Stomach (tissue), 19 donors: ENCODE measurements at places on chromosomes 7 and 10. TPM values are rescaled to one million over a fixed set of nuclear protein-coding genes. Genes with fewer than 3 reads are reported as not detected.

GRCh38 chr10:90403211-90404000 is 454.4 kb downstream of the HTR7 start:
- no peak overlapping the region for H3K4me3 ChIP-seq
- H3K27ac ChIP-seq = no peak overlapping the region
- peak; percentile 21 for DNase-seq
- H3K36me3 ChIP-seq = no peaks in the 10 kb centered on the region
- H3K4me1 ChIP-seq = no peaks in the 10 kb centered on the region

- no peak overlapping the region for H3K4me3 ChIP-seq
- peaks cover 66% of the 10 kb centered on the region for H3K4me1 ChIP-seq
- DNase-seq = peak; percentile 40
- peaks cover 6% of the 10 kb centered on the region for H3K36me3 ChIP-seq
- no peaks in the 10 kb centered on the region for H3K27me3 ChIP-seq
These were observed 7.5 kb downstream of the SAR1A start for GRCh38 chr10:70162892-70163201.

GRCh38 chr10:11257440-11258090 is 239.9 kb downstream of the CELF2 start:
- no peak overlapping the region for H3K4me3 ChIP-seq
- no peak for DNase-seq
- no peaks in the 10 kb centered on the region for H3K27me3 ChIP-seq
- H3K4me1 ChIP-seq = no peaks in the 10 kb centered on the region

DNA sequence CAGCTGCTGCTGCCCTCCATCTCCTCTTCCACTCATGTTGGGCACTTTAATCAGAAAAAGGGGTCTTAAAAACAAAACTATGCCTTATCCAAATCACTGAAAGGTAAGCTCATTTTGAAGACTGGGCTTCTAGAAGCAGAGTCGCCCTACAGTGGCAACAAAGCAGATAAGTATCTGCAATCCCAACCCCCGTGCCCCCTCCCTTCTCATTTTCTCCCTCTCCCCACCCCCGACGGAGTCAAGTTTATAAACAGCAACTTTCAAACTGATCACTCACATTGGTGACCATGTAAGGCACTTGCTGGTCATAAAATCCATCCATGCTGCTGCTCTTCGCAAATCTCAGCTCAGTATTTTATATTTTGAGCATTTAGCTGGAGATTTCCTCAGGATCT is 738 bp downstream of the ETV1 start:
- H3K4me1 ChIP-seq = peaks cover 17% of the 10 kb centered on the region
- DNase-seq = no peak
- H3K4me3 ChIP-seq = peak overlapping the region; percentile 58
- H3K36me3 ChIP-seq = no peaks in the 10 kb centered on the region

GRCh38 chr10:4344492-4344994 is 481.5 kb upstream of the AKR1E2 start:
- no peaks in the 10 kb centered on the region for H3K36me3 ChIP-seq
- peak overlapping the region; percentile 68 for H3K27ac ChIP-seq
- no peak overlapping the region for H3K4me3 ChIP-seq
- H3K27me3 ChIP-seq = no peaks in the 10 kb centered on the region

GRCh38 chr10:71888248-71888622 is 37.2 kb upstream of the PSAP start:
- H3K27ac ChIP-seq = peak overlapping the region; percentile 85
- peaks cover 37% of the 10 kb centered on the region for H3K4me1 ChIP-seq
- H3K27me3 ChIP-seq = no peaks in the 10 kb centered on the region
- no peaks in the 10 kb centered on the region for H3K36me3 ChIP-seq

DNA sequence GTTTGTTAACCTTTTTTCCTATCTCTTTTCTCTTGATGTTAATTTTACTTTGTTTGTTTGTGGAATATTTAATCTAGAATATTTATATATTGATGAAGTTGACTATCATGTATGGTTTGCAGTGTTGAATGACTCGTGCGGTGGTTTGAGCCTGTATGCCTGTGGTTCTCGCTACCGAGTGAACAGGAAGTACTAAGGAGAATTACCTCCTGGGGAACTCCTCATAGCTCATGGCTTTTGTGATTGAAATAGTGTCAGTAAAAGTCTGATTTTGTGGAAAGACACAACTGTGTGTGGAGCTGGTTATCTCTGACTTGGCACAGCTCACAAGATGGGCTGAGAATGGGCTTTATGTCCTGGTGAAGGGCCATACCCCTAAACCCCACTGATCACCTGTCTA is 498.6 kb downstream of the GLRX3 start:
- no peak for DNase-seq
- no peak overlapping the region for H3K27ac ChIP-seq
- H3K4me1 ChIP-seq = no peaks in the 10 kb centered on the region
- no peaks in the 10 kb centered on the region for H3K36me3 ChIP-seq

DNA sequence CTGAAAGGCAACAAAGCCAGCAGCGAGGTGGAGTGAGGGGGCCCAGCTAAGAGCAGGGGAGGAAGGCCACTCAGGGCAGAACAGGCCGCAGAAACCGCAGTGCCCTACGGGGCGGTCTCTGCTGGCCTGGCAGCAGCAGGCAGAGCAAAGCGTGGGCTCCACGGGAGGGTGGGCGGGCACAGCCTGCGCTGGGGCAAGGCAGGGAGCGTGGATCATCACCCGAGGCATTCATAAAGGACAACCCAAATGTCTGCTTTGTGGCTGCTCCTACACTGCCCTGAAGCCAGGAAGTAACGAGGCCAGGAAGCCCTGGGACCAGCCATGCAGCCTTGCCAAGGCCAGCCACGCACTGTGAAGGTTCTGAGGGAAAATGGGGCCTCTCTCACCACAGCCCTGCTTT is 127.5 kb downstream of the MAD1L1 start:
- no peak for DNase-seq
- H3K4me3 ChIP-seq = no peak overlapping the region
- peak overlapping the region; percentile 70 for H3K27ac ChIP-seq
- no peaks in the 10 kb centered on the region for H3K27me3 ChIP-seq

DNA sequence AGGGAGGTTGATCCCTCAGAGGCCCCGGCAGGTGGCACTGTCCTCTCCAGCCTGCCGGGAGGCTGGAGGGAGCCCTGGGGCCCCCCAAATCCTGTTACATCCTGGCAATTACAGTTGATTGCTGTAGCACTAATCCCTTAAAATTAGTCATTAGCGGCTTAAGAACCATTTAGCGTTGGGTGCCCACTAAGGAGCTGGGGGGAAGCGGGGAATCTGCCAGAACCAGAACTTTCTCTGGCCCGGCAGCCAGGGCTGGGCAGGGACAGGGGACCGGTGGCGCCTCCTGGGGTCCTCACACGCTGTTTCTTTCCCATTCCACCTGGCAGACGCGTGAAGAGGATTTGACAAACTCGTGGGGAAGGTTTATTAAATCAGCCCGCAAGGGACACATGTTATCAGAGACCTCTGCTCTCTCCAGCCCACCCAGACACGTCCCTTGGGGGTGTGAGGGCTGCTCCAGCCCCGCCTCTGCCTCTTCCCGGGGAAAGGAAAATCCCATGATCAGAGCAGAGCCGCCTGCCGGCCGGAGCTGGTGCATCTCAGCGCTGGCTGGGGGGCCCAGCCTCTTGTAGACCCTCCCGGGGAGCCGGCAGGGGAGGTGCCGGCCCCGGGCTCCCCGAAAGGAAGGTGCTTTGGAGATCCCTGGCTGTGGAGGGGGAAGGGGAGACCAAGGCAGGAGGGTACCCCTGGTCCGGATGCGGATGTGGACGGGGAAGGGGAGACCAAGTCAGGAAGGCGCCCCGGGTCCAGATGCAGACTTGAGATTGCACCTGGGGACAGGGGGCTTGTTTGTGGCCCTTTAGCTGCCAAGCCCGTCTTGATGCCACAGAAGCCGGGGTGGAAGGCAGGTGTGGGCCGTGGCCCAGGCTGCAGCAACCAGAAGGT is 142.7 kb downstream of the ELFN1 start:
- no peak overlapping the region for H3K4me3 ChIP-seq
- peak; percentile 63 for DNase-seq

GRCh38 chr10:13810568-13810967 is 223.8 kb downstream of the PRPF18 start:
- DNase-seq = no peak
- H3K4me3 ChIP-seq = no peak overlapping the region
- H3K27me3 ChIP-seq = no peaks in the 10 kb centered on the region
- peaks cover 33% of the 10 kb centered on the region for H3K4me1 ChIP-seq
- no peak overlapping the region for H3K27ac ChIP-seq

DNA sequence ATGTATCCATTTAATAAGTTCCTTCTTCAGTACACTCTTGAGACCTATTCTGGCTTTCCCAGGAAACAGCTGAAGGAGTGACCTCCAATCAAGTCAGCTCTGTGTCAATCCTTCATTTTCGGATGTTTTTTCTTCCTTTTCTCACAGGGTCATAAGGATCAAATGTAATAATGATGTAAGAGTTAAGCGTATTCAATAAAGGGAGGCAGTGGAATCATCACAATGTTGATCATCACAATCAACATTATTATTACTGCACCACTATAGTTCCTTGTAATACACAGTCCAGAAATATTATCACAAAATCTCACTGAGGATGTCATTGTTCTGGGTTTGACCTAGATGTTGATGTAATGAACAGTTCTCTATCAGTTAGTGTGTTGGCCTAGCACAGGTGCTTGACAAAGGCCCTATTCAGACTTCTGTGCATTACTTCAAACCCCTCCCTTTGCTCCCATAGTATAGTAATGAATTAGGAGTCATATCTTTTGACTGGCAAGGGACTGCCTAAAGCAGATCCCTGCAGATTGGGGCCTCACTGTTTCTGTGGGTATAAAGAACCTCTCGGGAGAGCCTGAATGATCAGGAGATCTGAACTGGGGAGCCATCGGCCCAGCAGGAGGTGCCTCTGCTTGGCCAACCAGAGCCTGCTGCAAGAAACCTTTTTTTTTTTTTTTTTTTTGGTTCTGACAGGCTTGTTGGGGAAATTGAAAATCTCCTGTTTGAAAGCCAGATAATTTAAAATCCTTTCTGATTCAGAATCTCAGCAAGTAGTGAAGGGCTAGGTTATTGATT is 100.6 kb downstream of the KAT6B start:
- no peaks in the 10 kb centered on the region for H3K27me3 ChIP-seq
- peak overlapping the region; percentile 8 for H3K27ac ChIP-seq
- H3K36me3 ChIP-seq = no peaks in the 10 kb centered on the region
- H3K4me3 ChIP-seq = no peak overlapping the region
- DNase-seq = no peak

DNA sequence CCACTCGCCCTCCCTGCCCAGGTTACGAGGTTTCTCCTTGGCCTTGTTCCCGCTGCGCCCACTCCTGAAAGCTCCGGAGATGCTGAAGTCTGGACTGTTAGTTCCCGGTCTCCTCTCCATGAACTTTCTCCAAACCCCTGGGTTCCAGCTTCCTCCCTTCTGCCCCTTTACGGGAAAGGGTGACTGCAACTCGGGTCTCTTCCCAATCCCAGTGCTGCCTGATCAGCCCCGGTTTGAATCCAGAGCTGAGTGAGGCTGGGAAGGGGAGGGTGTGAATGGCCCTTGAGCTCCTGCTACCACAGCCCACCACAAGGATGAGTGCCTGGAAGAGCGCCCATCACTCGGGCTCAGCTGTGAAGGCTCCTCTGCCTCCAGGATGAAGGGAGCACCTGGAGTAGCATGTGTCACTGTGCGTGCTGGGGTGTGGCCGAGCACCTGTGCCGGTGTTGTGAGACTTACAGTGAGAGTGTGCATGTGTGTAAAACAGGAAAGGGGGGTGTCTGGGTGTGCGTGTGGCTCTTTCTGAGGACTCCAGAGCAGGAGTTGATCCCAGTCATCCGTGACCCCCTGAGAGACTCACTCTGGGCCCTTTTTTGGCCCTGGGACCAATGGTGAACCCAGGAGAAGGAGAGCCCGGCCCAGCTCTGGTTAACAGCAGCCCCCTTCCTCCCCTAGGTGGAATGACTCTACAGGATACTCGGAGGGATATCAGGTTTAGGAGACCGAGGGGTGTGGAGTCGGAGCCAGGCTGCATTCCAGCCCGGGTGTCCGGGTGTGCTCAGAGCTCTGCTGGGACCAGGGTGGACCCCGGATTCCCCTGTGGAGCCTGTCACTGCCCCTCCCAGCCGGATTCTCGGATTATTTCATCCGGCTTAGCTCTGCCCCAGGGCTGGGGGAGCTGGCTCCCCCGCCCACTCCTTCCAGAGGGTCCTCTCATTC is 1.1 kb upstream of the ZNF467 start:
- peak overlapping the region; percentile 78 for H3K4me3 ChIP-seq
- no peaks in the 10 kb centered on the region for H3K36me3 ChIP-seq
- peak overlapping the region; percentile 91 for H3K27ac ChIP-seq
- H3K27me3 ChIP-seq = no peaks in the 10 kb centered on the region
- DNase-seq = no peak

- no peak overlapping the region for H3K27ac ChIP-seq
- H3K36me3 ChIP-seq = no peaks in the 10 kb centered on the region
- H3K27me3 ChIP-seq = peaks cover 59% of the 10 kb centered on the region
- H3K4me1 ChIP-seq = no peaks in the 10 kb centered on the region
These were observed 31.6 kb downstream of the CHAT start for GRCh38 chr10:49645417-49645816.

GRCh38 chr10:71230656-71231025 is 18.3 kb downstream of the UNC5B start:
- peak overlapping the region; percentile 14 for H3K27ac ChIP-seq
- peaks cover 62% of the 10 kb centered on the region for H3K4me1 ChIP-seq
- H3K4me3 ChIP-seq = no peak overlapping the region
- DNase-seq = no peak

DNA sequence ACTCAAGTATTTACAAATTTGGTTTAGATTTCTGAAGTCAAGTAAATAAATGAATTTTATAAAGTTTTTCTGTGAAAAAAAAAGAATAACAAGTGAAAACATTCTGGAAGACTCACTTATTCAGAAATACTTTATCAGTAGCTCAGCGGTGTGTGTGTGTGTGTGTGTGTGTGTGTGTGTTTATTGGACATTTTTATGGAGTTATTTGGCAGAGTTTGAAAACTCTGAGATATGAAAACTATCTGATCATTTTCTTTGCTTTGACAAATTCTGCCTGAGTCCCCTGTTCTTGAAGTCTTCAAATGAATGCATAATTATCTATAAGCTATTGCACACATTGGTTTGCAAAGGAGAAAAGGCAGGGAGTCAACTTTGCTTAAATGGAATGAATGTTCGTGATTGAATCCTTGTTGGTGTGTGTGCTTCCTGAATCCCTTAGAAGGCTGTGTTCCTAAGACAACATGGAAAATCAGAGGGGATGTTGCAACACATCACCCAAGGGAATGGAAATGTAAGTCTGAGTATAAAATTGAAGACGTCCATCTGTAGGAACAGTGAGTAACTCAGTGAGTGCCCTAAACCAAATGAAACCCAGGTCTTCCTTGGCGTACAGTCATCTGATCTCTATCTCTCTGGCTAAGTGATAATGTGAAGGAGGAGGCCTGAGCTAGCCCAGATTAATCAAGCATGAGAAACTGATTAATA is 160.9 kb downstream of the REEP3 start:
- no peak overlapping the region for H3K4me3 ChIP-seq
- no peaks in the 10 kb centered on the region for H3K36me3 ChIP-seq
- no peaks in the 10 kb centered on the region for H3K4me1 ChIP-seq
- no peaks in the 10 kb centered on the region for H3K27me3 ChIP-seq
- DNase-seq = no peak

OR2A12 gene
- total RNA-seq = not detected

PNLIPRP1 gene
- not detected for total RNA-seq

NPTX2 gene
- 4.8 TPM for total RNA-seq

OPN4 gene
- not detected for total RNA-seq

PNLIPRP3 gene
- 1.3 TPM for total RNA-seq

NKX1-2 gene
- total RNA-seq = not detected

AGAP9 gene
- 40.3 TPM for total RNA-seq

HOGA1 gene
- total RNA-seq = not detected
